ENCODE measurements at places on chromosomes 13 and 19.

- no peak for DNase-seq
Observed at GRCh38 chr13:74820809-74821208, 661.2 kb downstream of the TBC1D4 start.

DNA sequence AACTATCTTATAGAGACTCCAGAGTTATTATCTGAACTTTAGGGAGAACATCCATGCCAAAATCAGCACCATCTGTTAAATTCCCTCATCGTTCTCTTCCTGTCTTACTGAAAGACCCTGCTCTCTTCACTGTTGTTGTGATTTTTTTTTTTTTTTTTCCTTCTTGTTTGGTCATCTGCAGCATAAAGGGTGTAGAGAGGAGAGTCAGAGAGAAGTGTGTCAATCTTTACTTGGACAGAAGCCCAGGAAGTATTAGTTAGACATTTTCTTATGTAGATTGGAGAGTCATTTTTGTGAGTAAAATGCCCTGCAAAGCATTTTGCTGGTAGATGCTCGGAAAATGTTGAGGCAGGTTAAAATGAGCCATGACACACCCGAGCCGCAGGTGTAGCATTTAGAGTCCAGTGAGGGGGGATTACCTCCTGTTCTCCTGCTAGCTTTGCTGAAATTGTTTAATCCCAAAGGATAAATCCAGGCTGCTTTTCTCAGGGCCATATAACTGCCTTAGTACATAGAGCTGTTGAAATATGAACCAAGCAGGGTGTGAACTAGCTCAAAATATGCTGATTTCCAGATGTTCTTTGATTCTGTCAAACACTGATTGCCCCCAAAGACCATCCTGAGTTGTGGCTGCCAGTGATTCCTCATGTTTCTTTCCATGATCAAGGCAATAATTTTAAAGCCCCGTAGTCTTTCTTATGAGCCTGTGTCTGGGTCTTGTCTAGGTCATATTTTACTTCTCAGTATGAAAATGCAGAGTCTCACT lies 143.5 kb downstream of the DCT start:
- DNase-seq: no peak

GRCh38 chr13:34867590-34867989 lies 74.5 kb upstream of the NBEA start:
- DNase-seq: no peak

DNA sequence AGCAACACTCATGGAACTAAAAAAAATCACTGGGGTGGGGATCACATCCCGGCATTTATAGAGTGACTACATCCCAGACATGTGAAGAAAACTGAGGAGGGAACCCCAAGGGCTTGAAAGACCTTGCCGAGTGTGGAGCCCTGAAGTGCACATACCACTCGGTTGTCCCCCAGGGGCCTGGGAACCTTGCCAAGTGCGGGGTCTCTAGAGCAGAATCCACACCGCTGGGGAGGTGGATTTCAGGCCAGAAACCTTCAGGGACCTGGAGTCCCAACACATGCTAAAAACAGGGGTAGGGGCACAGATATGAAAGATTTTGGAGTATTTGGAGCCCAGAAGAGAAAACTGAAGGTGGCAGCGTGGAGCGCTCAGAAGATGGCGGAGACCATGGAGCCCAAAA lies 35.2 kb downstream of the ERICH4 start:
- DNase-seq: no peak

DNA sequence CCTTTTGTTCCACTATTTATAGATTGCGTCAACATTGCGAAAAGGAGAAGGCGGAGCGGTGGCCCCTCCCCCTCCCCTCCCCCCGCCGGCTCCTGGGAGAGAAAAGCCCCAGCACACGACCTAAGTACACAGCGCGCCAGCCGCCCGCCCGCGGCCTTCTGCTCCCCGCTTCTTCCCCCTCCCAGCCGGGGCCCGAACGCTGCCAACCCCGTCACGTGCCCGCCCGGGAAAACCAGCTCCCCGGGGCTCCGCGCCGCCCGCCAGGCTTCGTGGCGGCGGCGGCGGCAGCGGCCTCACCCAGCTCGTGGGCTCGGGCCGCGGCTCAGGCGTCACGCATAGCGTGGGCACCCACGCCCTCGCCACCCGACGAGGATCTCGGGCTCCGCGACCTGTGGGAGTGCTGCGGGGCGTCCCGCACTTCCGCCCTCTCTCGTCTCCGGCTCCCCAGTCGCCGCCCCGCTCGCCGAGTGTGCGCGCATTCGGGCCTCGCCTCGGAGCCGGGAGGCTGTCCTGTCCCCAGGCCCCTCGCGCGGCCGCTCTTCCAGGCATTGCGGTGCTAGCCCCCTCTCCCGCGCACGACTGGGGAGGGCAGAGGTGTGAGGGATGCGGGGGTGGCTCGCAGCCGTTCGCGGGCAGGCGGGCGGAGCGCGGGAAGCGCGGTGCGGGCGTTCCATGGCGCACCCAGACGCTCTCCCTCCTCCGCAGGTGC lies 110.5 kb downstream of the KCNRG start:
- peak; percentile 77 for DNase-seq

GRCh38 chr13:40798380-40798779 lies 9.0 kb downstream of the SLC25A15 start:
- no peak for DNase-seq

GRCh38 chr19:13146763-13147563 lies 3.2 kb downstream of the STX10 start:
- no peak for DNase-seq

GRCh38 chr19:5086725-5087439 lies 118.0 kb downstream of the KDM4B start:
- DNase-seq: no peak

GRCh38 chr19:48799358-48800300 lies 11.2 kb downstream of the BCAT2 start:
- DNase-seq: no peak

DNA sequence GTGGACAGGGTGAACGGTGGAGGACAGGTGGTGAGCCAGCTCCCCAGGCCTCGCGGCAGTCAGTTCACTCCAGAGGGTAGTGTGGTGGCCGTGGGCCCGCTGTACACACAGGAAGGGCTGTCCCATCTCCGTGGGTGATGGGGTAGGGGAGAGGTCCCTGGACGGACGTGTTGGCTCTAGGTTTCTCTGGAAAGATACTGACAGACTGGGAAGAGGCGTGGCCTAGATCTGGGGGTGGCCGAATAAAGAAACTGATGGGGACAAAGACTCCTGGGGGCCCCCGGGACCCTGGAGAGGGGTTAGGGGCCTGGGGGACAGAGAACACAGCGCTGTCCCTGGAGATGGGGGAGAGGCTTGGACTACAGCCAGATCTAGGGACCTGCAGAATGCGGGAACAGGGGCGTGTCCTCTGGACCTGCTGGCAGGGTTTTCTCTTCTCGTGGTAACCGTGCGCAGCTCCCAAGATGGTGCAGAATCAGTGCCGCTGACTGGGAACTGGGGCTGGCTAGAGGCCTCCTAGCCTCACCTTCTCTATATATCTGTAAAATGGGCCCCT lies 4.0 kb upstream of the PRAM1 start:
- no peak for DNase-seq

DNA sequence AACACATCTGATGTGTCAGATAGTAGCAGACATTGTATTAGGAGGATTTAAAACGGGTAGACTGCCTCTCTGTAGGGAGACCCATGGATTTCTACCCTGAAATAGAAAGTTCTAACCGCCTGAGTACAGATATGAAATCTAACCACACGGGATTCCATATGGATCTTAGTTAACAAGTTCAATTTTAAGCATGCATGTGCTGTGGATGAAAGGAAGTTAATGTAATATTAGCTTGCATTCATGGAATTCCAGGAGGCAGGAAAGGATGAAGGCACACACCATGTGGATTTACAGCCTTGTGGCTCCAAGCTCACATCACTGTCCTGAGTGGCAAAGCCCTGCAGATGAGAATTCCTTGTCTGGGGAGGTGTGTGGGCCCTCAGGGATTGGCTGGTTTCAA lies 120.6 kb upstream of the IRS2 start:
- no peak for DNase-seq

DNA sequence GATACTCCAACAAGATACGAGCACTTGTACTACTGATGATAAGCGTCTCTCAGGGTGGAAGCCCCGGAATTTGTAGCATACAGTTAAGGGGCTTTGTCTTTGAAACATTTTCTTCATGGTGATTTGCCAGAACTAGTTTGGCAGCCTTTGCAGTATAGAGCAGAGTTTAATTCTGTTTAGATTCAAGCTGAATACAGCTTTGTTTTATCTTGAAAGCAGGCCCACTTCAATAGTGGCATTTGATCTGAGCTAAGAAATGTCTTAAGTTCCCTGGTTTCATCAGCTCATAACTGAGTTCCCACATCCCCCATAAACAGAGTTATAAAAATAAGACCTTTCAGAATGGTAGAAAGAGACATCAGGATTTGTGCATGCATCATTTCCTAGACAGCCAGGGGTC lies 125.9 kb downstream of the MIPEP start:
- DNase-seq: no peak
